ENCODE measurements at places on chromosomes 13 and 19.

DNA sequence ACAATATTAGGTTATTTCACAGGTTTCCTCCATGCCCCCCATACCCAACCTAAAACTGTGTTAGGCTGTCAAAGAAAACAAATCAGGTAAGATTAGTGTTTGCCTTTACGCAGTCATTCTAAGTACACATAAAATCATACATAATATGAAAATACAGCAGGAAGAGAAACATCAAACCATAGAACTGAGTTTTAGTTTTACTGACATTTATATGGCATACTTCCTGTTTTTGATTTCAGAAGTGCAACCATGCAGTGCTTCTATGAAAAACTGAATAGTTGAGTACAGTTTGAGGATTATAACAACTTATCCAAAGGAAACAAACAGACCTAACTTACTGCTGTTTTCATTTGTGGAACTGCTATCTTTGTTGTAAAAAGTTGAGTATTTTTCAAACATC lies 91.3 kb downstream of the KCNRG start:
- no peak for DNase-seq

- DNase-seq = no peak
Measured at GRCh38 chr13:36362914-36363313, 16.7 kb upstream of the SPART start.

GRCh38 chr19:18995804-18996241 lies 37.5 kb downstream of the SUGP2 start:
- peak; percentile 85 for DNase-seq

DNA sequence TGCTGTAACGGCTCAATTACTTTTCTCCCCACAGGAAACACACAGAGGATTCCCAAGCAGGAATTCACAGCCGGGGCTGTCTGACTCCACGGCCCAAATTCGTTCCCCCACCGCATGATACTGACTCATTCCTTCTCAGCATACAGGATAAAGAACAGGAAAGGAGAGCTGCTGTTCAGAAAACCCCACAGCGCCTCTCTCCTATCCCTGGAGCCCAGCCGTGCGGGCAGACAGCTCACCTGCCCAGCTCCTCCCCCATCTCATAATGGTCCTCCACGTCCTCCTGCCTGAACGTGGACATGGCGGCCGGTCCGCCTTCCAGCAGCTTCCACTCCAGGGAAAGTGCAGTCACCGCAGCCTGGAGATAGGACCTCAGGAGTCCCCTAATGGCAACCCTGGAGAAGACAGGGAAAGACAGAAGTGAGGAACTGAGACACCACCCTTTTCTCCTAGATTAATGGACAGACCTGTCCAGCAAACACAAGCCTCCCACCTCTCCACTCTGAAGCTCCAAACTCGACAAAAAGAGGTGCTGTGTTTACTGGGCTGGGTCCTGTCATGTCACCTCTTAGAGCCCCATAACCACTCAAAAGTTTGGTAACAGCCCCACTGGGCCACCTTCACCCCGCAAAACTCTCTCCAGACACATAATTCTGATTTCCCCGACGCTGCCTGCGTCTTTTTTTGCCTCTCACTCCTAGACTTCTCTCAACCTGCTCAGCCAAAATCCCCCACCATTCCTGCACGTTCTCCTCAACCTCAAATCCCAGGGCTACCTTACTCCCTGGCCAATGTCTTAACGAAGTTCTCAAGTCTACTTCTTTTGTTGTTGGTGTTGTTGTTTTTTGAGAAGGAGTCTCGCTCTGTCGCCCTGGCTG lies 1.2 kb downstream of the DAPK3 start:
- DNase-seq = peak; percentile 92

DNA sequence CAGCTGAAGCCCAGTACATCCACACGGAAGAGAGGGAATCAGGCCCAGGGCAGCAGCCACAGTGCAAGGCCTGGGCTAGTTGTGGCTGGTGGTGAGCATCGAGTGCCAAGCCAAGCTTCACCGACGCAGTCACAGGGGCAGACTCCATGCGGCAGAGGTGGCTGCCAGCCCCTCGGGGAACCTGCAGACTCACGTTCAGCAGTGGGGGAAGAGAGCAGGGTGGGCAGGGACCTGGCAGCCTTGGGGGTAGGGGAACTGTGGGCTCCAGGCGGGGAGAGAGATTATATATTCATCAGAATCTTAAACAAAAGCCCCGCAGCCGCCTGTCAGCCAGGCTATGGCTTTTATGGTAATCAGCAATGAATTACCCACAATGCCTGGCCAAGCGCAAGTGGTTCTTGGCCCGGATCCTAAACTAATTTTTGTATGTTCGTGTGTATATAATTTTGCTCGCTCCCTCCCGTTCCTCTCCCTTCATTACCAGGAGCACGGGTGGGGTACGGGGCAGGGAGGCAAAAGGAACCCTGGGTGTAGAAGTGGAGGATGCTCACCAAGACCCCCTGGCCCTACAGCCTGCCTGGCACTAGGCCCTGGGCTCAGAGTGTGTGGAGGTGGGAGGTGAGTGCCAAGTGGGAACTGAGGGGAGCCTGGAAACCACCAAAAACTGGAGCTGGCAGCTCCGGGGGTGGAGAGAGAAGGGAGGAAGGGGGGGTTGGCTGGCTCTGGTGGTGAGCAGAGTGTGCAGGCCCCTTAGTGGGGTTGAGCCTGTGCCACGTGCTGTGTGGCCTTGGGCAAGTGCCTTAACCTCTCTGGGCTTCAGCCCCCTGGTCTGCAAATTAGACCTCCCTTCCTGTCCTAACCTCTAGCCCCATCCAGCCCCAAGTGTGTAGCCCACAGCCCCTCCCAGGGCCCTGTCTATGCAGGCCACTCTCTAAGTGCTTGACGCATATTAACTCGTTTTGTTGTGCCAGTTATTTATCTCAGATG lies 31.9 kb downstream of the PTPRS start:
- DNase-seq = peak; percentile 56

- no peak for DNase-seq
Measured at GRCh38 chr13:28409648-28410047, 85.3 kb downstream of the FLT1 start.

- DNase-seq = peak; percentile 63
Measured at GRCh38 chr19:43362179-43362578, 8.7 kb downstream of the CD177 start.

DNA sequence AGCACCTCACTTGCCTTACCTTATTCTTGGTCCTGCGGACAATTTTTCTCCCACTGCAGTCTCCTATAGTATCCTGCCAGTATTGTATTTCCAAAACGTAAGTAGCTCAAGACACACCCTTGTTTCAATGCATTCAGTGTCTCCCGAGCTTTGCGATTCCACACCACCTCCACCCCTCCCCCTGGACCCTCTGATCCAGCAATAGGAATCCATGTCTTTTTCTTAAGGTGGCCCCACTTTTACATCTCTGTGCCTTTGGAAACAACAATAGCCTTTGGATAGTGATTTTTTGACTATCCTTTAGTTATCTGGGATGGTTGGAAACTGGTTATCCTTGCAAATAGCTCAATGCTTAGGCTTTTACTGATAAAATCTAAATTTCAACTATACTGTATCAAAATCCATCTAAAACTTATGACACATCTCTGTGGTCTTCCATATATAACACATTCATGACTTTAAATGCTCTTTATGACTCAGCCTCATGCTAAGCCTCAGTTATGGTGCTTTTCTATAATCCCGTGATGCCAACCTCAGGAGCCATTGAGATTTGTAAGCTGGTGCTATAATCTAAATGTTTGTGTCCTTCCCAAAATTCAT lies 27.1 kb downstream of the FAM216B start:
- peak; percentile 56 for DNase-seq

GRCh38 chr19:4588291-4588761 lies 28.8 kb upstream of the SEMA6B start:
- DNase-seq = no peak

All from EL (cell line).